Left forelimb (tissue), 1 donor: ENCODE measurements at places on chromosomes 11 and 22.

GRCh38 chr11:121372671-121373429 is 79.3 kb upstream of the SORL1 start:
- DNase-seq = no peak

DNA sequence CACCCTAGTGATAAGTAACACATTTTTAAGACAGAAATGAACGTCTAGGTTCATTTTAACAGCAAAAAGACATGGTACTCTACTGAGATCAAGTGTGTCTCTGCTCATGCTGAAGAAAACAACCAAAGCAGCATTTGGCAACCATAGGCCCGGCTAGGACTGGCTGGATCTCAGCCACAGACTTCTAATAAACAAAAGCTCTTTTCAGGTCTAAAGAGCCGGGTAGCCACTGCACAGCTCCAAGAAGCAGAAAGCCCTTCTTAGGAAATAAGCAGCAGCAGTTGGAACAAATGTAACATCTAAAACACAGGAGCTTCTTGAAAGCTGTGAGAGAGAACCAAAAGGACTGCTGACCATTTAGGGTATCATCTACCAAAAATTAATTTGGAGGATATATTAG is 37.6 kb downstream of the PITPNB start:
- DNase-seq = no peak

DNA sequence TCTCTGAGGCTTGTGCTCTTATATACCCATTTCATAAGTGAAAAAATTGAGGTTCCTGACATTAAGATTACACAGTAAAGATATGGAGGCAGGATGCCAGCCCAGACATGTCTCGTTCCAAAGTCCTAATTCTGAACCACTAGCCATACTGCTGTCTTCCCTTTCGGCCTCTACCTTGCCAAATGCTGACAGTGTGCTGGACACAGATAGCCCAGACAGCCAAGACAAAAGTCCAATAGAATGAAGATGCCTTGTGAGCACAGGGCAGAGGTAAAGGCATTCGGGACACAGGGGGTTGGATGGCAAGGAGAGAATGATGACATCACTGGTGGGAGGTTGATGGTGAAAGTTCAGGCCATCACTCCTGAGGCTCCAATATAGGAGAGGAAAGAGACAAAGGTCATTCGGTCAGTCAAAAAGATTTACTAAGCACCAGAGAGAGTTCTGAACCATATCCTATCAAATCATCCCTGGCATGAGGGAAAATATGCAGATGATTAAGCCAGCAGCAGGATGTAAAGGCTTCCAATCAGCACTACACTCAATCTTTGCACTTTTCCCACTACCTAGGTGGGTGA is 174.0 kb upstream of the MTMR2 start:
- no peak for DNase-seq

DNA sequence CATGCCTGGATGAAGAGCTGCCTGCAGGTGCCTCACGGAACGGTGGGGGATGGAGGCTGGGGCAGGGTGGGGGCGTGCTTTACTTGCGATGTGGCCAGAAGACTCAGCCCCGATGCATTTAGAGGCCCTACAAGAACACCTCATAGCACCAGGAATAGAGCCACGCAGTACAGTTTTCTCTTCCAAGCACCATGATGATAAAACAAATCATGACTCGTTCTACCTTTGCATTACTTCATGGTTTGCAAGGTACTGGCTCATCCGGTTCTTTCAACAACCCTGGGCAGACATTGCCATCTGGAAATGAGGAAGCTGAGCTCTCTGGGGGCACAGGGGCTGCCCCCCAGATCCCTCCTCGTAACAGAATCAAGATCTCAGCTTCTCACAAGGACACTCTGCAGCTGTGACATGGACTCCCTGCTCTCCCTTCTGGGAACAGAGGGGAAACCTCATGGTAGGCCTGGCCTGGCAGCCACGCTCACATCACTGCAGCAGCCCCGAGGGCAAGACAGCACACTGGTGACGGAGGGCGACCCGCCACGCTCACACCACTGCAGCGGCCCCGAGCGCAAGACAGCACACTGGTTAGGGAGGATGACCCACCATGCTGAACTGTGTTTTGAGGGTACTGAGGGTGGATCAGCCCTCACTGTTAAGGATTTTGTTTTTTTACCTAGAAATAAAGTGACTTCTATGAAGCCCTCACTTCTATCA is 46.9 kb downstream of the PHF21B start:
- DNase-seq = no peak

DNA sequence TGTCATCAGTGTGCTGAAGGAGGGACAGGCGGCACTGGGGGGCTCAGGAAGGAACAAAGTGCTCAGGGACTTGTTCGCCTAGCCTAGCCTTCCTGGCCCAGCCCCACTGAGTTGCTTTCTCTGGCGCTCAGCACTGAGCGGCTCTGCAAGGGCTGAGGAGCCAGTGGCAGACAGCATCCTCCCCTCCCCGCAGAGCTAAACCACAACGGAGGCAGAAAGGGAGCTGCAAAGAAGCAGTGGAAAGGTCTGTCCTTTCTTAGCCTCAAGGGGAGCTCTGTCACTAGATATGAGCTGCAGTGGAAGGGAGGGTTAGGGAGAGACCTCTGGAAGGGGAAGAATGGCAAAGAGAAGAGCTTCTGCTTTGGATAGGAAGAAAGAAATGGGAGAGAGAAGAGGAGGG is 89.7 kb upstream of the PHOX2A start:
- DNase-seq = no peak

GRCh38 chr11:28259177-28259843 is 151.1 kb downstream of the METTL15 start:
- DNase-seq = no peak

- DNase-seq = no peak
These were observed 51.6 kb downstream of the MS4A13 start for GRCh38 chr11:60566776-60567175.

DNA sequence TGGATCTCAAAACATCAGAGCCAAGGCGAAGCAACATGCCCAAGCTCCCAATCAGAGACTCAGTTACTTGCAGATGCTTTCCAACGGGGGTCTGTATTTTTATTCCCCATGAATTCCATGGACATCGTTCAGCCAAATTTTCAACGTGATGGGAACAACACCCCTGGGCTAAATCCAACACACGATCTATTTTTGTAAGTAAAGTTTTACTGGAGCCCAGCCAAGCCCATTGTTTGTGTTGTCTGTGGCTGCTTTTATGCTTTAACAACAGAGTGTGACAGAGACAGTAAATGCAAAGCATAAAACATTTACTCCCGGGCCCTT is 33.7 kb downstream of the SLC5A1 start:
- DNase-seq = no peak

DNA sequence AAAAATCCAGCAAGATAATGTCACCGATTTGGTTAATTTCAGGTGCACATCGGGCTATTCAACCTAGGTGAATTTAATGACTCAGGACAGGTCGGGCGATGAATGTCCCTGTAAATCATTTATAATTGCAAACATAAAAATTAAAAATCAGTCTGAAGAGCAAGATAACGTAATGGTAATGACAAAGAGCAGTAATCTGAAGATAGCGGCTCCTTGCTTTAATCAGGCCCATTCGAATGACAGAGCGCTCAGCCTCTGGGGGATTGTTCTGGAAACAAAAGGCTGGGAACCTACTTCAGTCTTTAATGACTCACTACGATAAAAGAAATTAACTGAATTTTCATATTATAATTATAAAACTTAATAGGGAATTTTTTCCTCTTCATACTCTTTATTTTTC is 61.3 kb downstream of the RCN1 start:
- no peak for DNase-seq

DNA sequence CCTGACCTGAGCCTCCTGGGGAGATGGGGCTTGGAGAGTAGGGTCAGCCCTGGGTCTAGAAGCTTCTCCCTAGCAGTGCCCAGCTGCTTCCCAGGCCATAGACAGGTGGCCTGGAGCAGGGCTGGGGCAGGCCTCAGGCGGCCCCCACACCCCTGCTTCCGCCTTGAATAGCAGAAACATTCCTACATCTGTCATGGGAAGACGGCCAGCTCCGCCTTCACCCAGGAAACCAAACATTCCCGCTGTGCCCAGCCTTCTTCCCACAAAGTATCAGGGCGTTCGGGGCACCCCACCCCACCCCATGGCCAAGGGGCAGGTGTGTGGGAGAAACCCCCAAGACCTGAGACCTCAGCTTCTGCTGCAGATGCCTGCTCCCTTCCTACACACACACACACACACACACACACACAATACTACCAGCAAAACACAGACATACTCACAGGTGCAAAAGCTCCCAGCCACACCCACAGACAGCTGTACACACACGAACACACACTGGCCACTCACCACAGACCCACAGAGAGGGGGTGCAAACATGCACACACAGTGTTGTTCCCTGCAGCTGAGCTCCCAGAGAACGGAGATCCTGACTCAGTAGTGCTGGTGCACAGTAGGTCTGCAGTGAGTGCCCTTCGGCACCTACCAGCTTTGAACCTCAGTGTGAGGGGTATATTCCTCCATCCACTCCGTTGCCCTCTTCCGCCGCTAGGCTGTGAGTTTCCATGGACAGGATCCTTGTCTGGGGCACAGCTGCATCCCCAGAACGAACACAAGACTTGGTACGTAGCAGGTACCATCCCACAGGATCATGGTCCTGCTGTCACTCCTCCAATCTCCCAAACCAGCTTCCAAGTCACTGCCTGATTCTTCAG is 37.4 kb downstream of the PDGFB start:
- DNase-seq = no peak

DNA sequence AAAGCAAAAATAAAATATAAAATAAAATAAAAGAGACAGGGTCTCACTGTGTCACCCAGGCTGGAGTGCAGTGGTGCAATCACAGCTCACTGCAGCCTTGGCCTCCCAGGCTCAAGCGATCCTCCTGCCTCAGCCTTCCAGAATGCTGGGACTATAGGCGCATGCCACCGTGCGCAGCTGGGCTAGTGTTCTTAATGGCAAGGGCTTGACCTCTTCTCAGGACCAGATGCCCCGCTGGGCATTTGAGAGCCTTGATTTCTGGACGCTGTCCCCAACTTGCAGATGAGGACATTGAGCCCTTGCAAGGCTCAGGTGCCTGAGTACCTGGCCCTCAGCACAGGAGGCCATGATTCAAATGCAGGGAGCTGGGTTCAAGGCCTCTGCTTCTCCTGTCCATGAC is 82.6 kb downstream of the DHCR7 start:
- DNase-seq = no peak

GRCh38 chr11:78791254-78791653 is 216.6 kb upstream of the NARS2 start:
- no peak for DNase-seq

DNA sequence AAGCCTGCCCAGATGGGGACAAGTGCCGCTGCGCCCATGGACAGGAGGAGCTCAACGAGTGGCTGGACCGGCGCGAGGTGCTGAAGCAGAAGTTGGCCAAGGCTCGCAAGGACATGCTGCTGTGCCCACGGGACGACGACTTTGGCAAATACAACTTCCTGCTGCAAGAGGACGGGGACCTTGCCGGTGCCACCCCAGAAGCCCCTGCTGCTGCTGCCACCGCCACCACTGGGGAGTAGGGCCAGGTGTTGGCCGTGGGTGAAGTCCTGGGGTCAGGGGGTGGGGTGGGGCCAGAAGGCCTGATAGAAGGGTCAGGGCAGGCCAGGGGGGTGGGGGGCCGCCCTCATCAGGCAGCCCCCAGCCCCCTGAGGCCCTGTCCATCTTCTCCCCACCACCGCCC is 24.6 kb upstream of the TEF start:
- DNase-seq = no peak

GRCh38 chr11:90373971-90374370 is 151.1 kb upstream of the CHORDC1 start:
- no peak for DNase-seq

- DNase-seq = no peak
These were observed 22.0 kb downstream of the CELSR1 start for GRCh38 chr22:46515208-46516111.

GRCh38 chr11:62602141-62603071 is 741 bp upstream of the MTA2 start:
- peak; percentile 88 for DNase-seq

GRCh38 chr11:24574461-24574860 is 77.6 kb downstream of the LUZP2 start:
- no peak for DNase-seq

- DNase-seq = no peak
These were observed 313.4 kb downstream of the BUD13 start for GRCh38 chr11:116459185-116460045.

DNA sequence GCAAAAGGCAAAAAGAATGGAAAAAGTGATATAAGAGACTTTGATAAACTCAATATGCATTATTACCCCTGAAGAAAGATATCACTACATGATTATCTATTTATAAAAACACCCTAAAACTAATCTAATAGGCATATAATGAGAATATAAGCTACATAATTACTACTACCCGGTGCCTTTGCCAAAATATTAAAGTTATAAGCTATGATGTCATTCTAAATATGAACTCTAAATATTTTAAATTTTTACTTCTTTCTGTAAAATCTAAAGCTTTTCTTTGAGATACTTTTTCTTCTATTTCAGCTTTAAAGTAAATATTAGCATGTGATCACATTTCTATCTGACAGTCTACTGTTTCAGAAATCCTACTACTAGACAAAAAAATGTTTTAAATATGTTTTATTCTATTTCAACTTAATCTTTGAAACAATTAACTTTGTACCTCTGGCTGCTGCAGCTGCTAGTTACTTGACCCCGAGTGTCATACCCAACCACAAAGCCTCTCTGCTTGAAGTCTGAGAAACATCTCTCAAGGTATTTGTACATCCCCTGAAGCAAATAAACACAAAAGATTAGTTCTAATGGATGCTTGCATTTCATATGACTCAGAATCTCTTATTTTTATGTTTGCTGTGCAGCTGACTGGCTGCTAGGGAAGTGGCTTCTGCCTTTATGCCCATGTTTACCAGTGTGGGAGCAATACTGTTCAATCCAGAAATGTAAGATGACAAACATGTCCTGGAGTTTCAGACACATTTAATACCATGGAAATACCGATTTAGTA is 26.8 kb downstream of the PGM2L1 start:
- DNase-seq = no peak

GRCh38 chr22:36363349-36363981 is 24.3 kb downstream of the MYH9 start:
- DNase-seq = no peak

DNA sequence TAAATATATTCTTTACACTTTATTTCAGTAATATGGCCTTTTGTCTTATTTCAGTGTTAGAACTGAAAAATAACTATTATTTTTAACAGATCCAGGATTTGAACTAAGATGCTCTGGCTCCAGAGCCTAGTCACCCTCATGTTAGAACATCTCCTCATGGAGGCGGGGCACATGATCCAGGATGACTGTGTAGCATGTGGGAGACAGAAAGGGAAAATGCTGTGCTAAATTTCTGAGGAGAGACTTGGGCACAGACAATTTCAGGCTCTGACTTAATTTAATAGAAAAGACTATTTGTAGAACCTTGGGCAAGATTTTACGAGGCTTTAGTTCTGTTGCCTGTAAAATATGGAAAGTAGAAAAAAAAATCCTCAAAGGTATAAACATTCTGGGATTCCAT is 24.1 kb downstream of the CTSC start:
- DNase-seq = no peak

DNA sequence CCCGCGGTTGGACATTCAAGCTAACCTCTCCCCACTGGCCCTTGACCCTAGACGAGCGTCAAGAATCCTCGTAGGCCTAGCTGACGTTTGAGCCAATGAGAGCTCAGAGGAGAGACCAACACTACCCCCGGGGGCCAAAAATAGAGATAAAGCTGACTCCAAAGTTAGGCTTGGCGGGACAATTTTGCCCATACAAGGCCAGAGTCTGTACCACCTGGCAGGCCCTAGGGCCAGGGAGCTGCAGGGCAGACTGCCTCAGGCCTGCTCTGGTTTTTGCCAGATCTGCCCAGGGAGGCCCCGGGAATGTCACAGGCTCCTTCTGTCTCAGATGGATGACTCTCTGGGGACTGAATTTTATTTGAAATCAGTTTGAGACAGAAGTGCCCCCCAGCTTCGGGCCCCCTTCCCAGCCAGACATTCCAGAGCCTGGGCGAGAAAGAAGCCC is 40.8 kb upstream of the ACCSL start:
- peak; percentile 57 for DNase-seq

GRCh38 chr11:134686460-134687061 is 274.5 kb upstream of the B3GAT1 start:
- no peak for DNase-seq
